ENCODE measurements at places on chromosomes 11 and 22. TPM values are rescaled to one million over a fixed set of nuclear protein-coding genes. Genes with fewer than 3 reads are reported as not detected.

DNA sequence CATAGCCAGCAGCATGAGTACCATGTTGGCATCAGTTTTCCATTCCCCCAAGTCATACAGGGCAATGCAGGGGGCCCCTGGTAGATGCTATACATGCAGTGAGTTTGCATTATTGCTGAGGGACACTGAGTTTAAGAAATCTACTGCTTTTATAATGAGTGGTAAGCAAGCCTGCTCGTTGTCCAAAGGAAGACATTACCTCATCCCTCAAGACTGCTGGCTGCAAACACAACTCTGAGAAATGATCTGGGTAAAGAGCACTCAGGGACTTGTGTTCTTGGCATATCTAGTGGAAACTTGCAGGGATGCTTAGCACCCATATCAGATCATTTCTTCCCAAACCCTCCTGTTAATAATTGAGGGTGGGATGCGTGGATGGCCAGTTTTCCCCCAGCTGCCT, 77.9 kb downstream of the CWC15 start:
- H3K4me1 ChIP-seq = no peaks in the 10 kb centered on the region
- no peaks in the 10 kb centered on the region for H3K27me3 ChIP-seq
- no peak for DNase-seq
- no peaks in the 10 kb centered on the region for H3K36me3 ChIP-seq
- H3K4me3 ChIP-seq = no peak overlapping the region

DNA sequence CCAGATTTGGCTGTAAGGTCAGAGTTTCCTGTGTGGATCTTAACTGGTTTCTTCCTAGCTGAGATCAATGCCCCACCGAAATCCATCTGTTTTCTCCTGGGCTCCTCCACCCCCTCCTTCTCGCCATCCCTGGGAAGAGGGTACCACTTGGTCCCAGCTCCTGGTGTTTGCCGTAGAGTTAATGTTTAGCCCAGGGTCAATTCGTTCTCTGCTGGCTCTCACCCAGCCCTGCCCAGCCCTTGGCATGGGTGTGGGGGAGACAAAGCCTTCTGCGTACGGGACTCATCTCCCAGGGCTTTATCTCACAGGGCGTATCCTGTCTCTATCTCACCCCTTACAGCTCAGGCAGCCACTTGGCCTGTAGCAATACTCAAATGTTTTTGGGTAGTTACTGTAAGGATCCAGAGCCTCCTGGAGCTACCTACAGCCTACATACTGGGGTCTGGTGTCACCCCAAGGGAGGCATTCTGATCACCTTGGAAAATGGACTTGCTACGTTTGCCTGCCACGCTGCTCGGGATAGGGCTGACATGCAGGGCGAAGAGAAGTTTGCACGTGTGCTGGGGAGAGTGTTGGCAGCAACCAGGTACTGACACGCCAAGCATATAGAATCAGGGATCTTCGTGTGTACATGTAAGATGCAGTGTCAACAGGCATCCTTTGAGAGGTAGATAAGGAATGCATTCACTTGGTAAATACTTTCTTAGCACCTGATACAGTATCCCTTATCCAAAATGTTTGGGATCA, 66.1 kb downstream of the SCN3B start:
- no peaks in the 10 kb centered on the region for H3K36me3 ChIP-seq
- no peak overlapping the region for H3K27ac ChIP-seq
- no peaks in the 10 kb centered on the region for H3K27me3 ChIP-seq
- no peak overlapping the region for H3K4me3 ChIP-seq
- no peak for DNase-seq
- no peaks in the 10 kb centered on the region for H3K4me1 ChIP-seq

GRCh38 chr11:70887542-70887827, 364.9 kb downstream of the SHANK2 start:
- no peak overlapping the region for H3K4me3 ChIP-seq
- no peak overlapping the region for H3K27ac ChIP-seq
- no peaks in the 10 kb centered on the region for H3K27me3 ChIP-seq
- H3K4me1 ChIP-seq = no peaks in the 10 kb centered on the region

DNA sequence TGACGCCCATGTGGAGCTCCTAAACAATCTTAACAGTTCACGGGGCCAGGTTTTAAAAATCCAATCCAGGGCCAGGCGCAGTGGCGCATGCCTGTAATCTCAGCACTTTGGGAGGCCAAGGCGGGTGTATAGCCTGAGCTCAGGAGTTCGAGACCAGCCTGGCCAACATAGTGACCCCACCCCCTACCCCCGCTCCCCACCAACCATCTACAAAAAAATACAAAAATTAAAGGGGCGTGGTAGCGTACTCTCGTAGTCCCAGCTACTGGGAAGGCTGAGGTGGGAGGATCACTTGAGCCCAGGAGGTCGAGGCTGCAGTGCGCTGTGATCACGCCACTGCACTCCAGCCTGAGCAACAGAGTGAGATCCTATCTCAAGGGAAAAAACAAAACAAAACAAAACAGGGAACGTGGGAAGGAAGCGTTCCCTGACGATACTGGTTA, 689 bp upstream of the SART1 start:
- H3K27ac ChIP-seq = peak overlapping the region; percentile 91
- no peak for DNase-seq
- peak overlapping the region; percentile 95 for H3K4me3 ChIP-seq
- no peaks in the 10 kb centered on the region for H3K27me3 ChIP-seq
- H3K4me1 ChIP-seq = peaks cover 37% of the 10 kb centered on the region
- H3K36me3 ChIP-seq = peaks cover 22% of the 10 kb centered on the region

- H3K4me1 ChIP-seq = no peaks in the 10 kb centered on the region
- no peaks in the 10 kb centered on the region for H3K36me3 ChIP-seq
- H3K27me3 ChIP-seq = no peaks in the 10 kb centered on the region
- no peak overlapping the region for H3K4me3 ChIP-seq
- no peak overlapping the region for H3K27ac ChIP-seq
Measured at GRCh38 chr11:71355281-71355680, 92.9 kb downstream of the DHCR7 start.

DNA sequence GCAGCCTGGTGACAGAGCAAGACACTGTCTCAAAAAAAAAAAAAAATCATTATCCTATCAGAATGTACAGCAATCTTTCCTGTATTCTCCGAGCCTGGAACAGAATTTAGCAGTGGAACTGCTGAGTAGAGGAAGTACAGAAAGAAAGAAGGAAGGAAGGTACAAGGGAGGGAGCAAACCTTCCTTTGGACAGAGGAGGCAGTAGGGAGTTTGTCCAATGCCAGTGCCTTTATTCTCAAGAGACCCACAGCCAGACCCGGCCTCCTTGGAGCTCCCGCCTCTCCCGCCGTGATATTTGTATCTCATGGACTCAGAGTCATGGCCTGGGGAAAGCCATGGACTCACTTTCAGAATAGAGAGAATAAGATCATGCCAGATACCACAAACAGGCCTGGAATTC, 37.7 kb upstream of the LRRC55 start:
- H3K27ac ChIP-seq = no peak overlapping the region
- no peaks in the 10 kb centered on the region for H3K4me1 ChIP-seq
- no peak overlapping the region for H3K4me3 ChIP-seq
- H3K36me3 ChIP-seq = no peaks in the 10 kb centered on the region
- no peak for DNase-seq

DNA sequence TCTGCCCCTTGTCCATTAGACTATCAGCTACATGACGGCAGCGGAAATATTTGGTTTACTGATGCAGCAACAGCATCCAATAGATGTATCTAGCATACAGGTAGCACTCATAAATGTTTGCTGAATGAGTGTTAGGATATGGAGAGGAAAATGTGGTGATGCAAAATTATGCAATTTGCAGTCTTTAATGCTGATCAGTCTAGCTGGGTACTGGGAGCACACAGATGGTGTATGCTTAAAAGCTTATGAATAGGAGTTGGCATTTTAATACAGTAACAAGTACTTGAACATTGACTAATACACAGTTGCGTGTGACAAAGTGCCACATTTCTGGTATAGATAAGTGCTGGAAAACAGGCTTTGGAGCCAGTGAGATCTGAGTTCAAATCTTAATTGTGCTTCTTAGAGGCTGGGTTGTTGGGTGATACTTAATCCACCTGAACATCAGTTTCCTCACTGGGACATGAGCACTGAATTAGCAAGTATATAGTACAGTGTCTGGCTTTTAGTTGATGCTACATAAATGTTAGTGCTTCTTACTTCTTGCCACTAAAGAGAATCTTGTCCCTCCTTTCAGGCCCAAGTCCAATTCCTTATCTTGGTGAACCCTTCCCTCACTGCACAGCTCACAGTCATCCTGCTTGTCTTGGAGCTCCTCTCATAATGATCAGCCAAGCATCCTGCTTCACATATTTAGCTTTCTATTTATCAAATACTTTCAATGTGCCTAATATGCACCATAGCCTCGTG, 99.6 kb downstream of the TIMP3 start:
- H3K4me3 ChIP-seq = no peak overlapping the region
- no peaks in the 10 kb centered on the region for H3K36me3 ChIP-seq
- no peaks in the 10 kb centered on the region for H3K27me3 ChIP-seq

The MMP11 gene
- total RNA-seq = 0.57 TPM

Measured in upper lobe of left lung (tissue), 6 donors.